ENCODE measurements at places on chromosomes 13 and 19. TPM values are rescaled to one million over a fixed set of nuclear protein-coding genes. Genes with fewer than 3 reads are reported as not detected.

DCT gene
- polyA plus RNA-seq = 0.11 TPM

DNA sequence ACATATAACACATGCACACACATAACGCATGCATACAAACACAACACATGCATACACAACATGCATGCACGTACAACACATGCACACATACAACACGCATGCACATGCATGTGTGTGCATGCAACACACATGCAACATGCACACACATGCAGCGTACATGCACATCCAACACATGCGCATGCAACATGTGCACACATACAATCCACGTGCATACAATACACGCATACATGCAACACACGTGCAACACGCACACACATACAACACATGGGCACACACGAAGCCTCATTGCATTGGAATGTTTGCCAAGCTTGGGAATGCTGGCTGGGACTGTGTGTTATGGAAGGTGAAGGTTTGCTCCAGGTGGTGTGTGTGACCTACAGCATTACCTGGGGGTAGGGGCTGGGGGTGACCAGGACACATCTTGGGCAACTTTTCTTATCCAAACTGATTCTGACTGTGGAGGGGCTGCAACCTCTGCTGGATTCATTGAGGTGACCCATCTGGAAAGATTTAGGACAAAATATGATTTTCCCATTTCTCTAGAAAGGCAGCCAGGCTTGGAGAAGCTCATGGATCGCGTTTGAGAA is 58.9 kb downstream of the SPACA7 start:
- no peak for DNase-seq

RFC3 gene
- polyA plus RNA-seq = 15.0 TPM

DNA sequence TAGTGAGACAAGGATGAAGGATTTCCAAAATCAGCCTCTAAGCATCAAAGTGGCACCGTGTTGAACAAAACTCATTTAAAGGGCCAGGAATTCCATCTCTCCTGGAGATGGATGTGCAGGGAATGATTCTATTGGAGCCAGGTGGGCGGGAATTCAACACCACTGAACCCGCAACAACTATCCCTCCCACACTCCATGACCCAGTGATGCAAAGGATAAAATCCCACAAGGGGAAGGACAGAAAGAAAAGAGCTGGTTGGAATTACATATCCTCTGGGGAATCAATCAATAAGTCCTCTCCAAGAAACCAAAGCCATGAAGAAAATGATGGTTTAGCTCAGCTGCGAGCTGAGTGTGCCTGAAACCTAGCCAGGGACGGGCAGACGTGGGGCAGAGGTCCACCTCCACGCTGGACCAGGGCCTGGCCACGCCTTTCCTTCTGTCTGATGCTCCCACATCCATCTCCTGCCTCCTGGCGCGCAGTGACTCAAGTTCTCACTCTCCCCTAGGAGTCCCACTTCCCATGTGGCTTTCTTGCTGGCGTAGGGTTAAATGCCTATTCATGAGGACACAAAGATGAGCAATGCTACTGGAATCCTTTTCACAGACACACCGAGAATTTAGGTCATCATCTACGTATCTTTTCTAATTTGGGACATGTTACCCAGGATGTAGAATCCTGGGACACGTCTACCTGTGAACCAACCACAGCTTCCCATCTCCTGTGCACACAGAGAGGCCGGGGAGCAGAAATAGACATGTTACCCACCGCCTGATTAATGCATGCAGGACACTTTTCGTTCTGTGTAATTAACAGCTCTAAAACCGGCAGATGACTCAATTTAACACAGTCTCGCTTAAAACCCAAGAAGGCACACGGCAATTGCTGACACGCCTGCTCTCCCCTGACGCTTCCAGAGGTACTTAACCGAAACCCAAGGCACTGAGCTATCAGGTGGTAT is 48.6 kb downstream of the PEPD start:
- DNase-seq = no peak

DNA sequence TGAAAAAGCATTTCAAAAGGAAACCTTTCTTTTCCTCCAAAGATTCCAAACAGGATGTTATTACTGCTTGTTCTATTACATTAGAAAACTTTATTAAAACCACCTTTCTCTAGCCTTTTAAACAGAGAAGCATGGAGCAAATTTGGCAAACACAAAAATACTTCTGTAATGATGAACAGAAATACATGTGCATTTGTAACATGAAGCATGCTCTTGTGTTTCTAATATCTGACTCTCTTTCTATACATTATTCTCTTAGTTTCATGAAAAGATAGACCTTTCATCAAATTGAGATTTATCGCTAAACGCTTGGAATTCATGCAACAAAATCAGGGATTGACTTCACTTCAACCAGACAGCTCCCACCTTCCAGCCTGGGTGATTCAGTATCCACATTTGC is 152.8 kb upstream of the IRS2 start:
- no peak for DNase-seq

- no peak for DNase-seq
These were observed 261.8 kb downstream of the TBC1D4 start for GRCh38 chr13:75220238-75220542.

ONECUT3 gene
- not detected for polyA plus RNA-seq

GRCh38 chr13:79212064-79212619 is 193.9 kb downstream of the RBM26 start:
- no peak for DNase-seq

- DNase-seq = no peak
These were observed 14.5 kb upstream of the CERS4 start for GRCh38 chr19:8194528-8195267.

MIDN gene
- polyA plus RNA-seq = 13.9 TPM

SLC25A42 gene
- 4.3 TPM for polyA plus RNA-seq

- no peak for DNase-seq
These were observed 165.2 kb downstream of the GGACT start for GRCh38 chr13:100423375-100423774.

DNA sequence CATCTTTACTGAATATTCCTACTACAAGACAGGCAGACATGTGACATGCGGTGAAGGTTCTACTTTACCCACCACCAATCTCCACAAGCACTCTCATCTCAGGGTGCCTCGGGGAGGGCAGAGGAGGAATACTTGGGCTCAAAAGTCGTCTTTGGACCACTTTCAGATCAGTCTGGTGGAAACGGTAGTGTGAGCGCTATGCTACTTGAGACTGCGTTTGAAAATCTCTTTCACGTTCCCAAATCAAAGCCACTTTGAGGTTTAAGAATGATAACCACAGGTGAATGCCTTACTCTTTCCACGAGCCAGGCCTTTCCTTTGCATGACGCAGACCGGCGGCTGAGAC is 1.5 kb upstream of the SOX1 start:
- no peak for DNase-seq

ABCC4 gene
- 10.3 TPM for polyA plus RNA-seq

- DNase-seq = peak; percentile 8
These were observed 34.4 kb upstream of the ZNF808 start for GRCh38 chr19:52492994-52493470.

DNA sequence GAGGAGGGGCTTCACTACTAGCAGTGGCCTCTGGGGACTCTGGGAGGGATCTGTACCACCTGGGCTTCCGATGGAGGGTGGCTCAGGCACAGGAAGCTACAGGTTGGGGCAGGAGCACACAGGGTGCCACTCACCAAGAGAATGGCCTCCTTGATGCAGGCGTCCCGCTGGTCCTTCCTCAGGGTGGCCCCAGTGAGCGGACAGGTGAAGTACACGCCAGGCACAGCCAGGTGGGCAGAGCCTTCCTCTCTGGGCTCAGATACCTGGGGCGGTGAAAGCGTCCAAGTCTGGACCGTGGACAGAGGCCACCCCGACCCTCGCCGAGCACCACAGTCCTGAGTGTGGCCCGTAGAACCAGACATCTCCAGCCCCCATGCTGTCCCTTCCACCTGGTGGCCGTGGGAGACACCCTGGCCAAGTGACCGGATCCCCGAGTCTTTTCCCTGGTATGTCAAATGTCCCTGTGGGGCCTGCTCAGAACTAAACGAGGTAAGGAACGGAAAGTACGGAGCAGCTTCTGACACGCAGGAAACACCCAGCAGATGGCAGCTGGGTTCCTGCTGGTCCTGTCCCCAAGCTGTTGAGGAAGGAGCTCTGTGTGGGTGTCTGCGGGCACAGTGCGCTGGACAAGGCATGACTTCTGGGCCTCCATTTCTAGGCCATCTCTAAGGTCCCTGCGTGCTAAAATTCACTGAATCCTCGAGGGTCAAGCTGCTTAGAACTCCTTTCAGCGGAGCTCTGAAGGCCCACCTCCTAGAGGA is 5.2 kb downstream of the UBXN6 start:
- DNase-seq = peak; percentile 33

PPM1N gene
- polyA plus RNA-seq = 10.3 TPM

RAB20 gene
- 5.2 TPM for polyA plus RNA-seq

ZNF585A gene
- polyA plus RNA-seq = 9.8 TPM

- DNase-seq = peak; percentile 89
These were observed 31.9 kb downstream of the PTPRS start for GRCh38 chr19:5308451-5309437.

DNA sequence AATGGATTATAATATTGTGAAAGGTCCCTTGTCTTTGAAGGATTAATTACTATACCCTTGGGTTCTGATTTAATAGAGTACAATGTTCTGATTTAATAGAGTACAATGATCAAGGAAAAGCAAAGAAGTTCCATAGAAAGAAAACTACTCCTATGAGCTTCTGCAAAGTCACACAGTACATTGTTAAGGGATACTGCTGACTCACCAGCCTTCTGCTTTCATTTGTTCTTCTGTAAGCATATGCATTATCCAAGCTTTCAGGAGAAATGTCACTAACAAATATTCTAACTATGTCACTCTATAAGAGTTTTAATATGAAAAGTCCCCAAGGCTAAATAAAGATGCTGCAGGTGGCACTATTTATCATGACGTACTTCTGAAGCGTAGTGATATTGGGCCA is 396.7 kb downstream of the RFC3 start:
- no peak for DNase-seq

DNA sequence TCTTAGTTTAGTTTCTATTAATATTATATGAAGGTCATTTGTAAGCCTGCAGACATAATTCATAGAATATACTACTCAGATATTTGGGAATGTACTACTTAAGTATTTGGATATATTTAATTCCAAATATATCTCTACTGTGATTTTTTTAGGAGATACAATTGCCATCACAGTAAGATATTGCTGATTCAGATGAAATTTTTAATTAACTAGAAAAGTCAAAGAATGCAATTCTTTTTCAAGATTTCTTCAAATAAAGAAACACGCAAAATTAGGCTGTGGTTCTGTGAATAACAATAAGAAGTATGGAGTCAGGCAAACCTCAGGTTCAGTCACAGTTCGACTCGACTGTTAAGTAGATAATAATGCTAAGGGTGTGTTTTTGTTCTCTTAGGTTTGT is 550.4 kb upstream of the GPC6 start:
- no peak for DNase-seq

PMIS2 gene
- not detected for polyA plus RNA-seq

FTL gene
- 587 TPM for polyA plus RNA-seq

GRCh38 chr13:107937848-107938247 is 277.5 kb downstream of the LIG4 start:
- no peak for DNase-seq

GRCh38 chr19:41305927-41306793 is 3.8 kb upstream of the CCDC97 start:
- no peak for DNase-seq

GRCh38 chr19:29881386-29881785 is 60.7 kb upstream of the URI1 start:
- no peak for DNase-seq

GRCh38 chr13:106494506-106494905 is 41.0 kb downstream of the EFNB2 start:
- no peak for DNase-seq

- no peak for DNase-seq
These were observed 184.4 kb upstream of the HTR2A start for GRCh38 chr13:47081246-47081645.

DLL3 gene
- polyA plus RNA-seq = 4.7 TPM

- no peak for DNase-seq
These were observed 78.6 kb upstream of the STARD13 start for GRCh38 chr13:33364192-33364591.

DNA sequence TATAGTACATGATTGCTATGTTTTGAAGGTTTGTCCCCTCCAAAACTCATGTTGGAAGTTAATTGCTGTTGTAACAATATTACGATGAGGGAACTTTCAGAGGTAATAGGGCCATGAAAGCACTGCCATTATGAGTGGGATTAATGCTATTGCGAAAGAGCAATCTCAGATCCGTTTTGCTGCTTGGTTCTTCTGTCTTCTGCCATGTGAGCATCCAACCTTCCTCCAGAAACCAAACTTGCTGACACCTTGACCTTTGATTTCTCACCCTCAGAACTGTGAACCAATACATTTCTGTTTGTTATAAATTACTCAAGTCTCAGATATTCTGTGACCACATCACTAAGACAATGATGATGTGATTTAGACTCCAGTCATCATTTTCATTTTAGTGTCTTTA is 2590.9 kb downstream of the PCDH9 start:
- no peak for DNase-seq

GRCh38 chr13:97257228-97257755 is 35.2 kb downstream of the MBNL2 start:
- DNase-seq = no peak

DNA sequence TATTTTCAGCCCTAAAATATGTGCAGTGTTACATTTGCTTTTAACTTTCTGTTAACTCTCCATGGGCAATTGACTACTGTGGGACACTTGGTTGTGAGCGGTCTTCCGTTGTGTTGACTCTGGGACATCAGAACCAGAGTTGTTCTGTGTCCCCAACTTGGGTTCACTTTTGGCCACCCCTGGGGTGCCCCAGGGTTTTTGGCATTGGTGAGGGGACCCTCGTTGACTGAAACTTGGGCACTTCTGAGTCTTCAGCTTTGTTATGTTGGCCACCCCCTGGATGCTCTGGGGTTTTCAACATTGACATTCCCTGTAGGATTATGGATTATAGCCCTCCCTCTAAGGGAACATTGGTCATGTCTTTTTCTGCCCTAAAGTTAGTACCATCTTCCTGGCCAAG is 57.1 kb downstream of the OR10H4 start:
- no peak for DNase-seq

- no peak for DNase-seq
These were observed 43.6 kb downstream of the RUBCNL start for GRCh38 chr13:46343279-46343994.

- DNase-seq = no peak
These were observed 14.8 kb downstream of the EPSTI1 start for GRCh38 chr13:42977219-42977659.

GRK1 gene
- 0.12 TPM for polyA plus RNA-seq

- DNase-seq = peak; percentile 66
These were observed 593 bp downstream of the ATP8B3 start for GRCh38 chr19:1811472-1811894.

- DNase-seq = peak; percentile 44
These were observed 6.7 kb upstream of the PCDH17 start for GRCh38 chr13:57624565-57625435.

- no peak for DNase-seq
These were observed 13.9 kb upstream of the FBXO27 start for GRCh38 chr19:39046037-39046821.

- DNase-seq = no peak
These were observed 667.7 kb downstream of the DIAPH3 start for GRCh38 chr13:59495936-59496512.

- no peak for DNase-seq
These were observed 92.9 kb upstream of the ARHGEF7 start for GRCh38 chr13:111022241-111022640.

All from SK-N-SH (cell line).